ENCODE measurements at places on chromosomes 4 and X.
A peak's percentile ranks its signal among the peaks of the same experiment; 100 is the strongest.

GRCh38 chr4:46586566-46586965, 196.6 kb upstream of the GABRA2 start:
- DNase-seq = no peak

DNA sequence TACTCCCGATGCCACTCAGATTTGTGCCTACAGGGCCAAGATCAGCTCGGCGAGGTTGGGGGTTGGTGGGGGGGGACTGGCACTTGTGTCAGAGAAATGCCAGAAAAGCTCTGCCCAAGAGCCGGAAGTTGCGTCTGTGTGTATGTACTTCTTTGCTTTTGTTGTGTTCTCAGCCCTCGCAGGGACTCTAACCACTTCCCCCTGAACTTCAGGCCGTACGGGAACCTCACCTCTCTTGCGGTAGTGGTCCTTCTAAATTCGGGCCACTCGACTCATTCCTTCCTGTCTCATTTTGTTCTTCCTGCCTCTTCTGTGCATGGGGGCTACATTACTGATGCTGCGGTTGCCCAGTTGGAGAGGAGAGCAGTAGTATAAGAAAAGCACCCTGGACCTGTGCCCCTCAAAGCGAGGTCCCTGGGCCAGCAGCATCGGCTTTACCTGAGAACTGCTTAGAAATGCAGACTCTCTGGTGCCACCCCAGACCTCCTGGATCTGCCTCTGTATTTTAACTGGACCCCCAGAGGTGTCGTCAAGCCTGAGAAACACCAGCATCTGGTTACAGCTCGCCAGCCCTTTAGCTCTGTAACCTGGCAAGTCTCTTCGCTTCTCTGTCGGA, 146.3 kb upstream of the RPS6KA3 start:
- DNase-seq = peak; percentile 48

- no peak for DNase-seq
Observed at GRCh38 chr4:152738827-152739226, 40.7 kb downstream of the TIGD4 start.

- no peak for DNase-seq
Observed at GRCh38 chrX:24260842-24261550, 52.9 kb downstream of the SUPT20HL2 start.

GRCh38 chr4:113469023-113469390, 292.5 kb downstream of the CAMK2D start:
- no peak for DNase-seq

DNA sequence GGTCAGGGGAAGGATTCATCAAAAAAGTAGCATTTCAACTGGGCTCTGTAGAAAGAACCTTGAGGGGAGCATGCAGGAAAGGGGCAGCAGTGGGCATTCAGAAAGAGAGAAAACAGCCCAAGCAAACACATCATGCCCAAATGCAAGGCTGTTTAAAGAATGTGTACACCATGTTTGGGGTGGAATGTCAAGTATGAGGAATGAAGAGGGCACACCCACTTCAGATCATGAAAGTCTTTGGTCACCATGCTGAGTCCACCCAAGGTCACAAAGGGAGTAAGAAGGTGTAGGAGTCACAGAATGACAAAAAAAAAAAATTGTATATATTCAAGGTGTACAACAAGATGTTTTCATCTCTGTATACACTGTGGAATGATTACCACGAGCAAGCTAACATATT, 9.4 kb downstream of the S100G start:
- DNase-seq = no peak

GRCh38 chrX:129840344-129840743, 3.3 kb downstream of the ZDHHC9 start:
- no peak for DNase-seq

- no peak for DNase-seq
Observed at GRCh38 chr4:165133150-165133549, 20.5 kb upstream of the TMEM192 start.

DNA sequence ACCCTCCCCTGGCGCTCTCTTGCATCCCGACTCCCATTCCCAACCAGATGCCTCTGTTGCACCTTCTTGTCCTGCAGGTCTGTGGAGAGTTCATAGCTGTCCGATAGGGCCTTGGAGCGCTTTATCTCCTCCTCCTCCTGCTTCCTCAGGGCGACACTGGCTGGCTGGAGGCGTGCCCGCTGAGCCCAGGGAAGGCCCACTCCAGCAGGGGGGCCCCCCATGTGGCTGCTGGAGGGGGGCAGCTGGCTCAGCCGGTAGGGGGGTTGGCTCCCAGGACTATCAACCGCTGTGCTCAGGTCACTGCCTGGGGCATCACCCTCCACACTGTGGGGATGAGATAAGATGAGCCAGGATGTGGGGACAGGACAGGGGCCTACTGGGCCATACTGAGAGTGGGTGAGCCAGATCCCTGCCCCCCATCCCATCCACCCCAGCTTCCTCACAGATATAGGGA, 25.6 kb downstream of the IQSEC2 start:
- DNase-seq = no peak

DNA sequence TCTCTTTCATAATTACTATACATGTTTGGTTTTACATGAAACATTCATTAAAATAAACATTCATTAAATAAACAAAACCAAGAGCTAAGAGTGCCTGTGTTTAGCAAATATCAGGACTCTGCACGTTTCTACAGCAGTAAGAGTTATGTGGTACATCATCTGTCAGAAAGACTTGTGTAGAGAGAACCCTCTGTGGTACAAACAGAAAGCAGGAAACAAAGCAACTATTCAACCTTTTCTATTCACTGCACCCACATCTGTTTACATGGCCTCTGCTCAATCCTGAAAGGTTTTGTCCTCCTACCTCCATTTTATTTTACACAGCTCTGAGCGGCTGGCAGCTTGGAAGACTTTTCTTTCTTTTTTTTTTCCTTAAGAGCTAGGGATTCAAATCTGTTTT, 90.7 kb upstream of the PCDH18 start:
- no peak for DNase-seq

Data from CD4-positive, alpha-beta T cell treated with Interleukin-15 for 4 hours (primary cell).